ENCODE measurements at places on chromosomes 12 and 14.

- DNase-seq, result peak; percentile 44
- H3K27me3 ChIP-seq, result no peaks in the 10 kb centered on the region
- no peak overlapping the region for H3K4me3 ChIP-seq
- no peaks in the 10 kb centered on the region for H3K36me3 ChIP-seq
Observed at GRCh38 chr12:125552295-125552694, 487.1 kb downstream of the AACS start.

GRCh38 chr14:23620177-23620702, 15.9 kb upstream of the DHRS2 start:
- H3K4me1 ChIP-seq, result no peaks in the 10 kb centered on the region
- no peak for DNase-seq
- no peaks in the 10 kb centered on the region for H3K36me3 ChIP-seq
- no peak overlapping the region for H3K4me3 ChIP-seq

DNA sequence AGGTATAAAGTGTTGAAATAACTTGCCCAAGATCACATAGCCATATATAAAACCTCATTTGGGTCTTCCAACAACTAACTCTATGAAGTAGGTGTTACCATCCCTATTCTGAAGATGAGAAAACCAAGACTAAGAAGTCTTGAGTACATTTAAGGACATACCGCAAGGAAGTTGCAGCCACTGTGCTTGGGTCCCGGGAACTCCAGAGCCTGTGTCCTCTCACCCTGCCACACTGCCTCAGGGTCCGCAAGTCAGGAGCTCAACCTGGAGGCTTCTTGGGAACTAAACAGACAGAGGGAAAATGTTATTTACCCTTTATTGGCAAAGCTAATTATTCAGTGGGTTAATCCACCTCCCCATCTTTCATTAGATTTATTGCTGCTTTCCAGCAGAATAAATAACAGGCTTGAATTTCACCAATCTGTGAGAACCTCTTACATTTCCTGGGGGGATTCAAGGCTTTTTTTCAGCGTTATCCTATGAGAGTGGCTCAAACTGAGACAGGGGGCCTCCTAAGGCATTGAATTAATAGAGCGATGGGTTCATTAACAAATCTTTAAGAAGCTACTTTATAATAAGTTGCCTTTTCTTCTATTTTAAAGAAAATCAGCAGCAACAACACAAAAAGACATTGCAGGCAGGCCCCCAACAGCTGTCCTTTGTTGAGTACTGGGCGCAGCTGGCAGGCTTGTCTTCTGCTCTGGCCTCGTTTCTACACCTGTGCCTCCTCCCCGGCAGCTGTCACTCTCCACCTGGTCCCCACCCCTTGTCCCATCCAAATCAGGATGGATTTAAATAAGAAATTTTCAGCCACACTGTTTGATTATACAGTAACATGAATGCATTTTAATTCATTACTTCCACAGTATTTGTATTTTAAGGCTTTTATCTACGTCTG, 25.3 kb downstream of the PHLDA1 start:
- H3K27me3 ChIP-seq, result no peaks in the 10 kb centered on the region
- no peak overlapping the region for H3K4me3 ChIP-seq
- no peak overlapping the region for H3K27ac ChIP-seq

GRCh38 chr14:102029956-102030355, 56.9 kb downstream of the HSP90AA1 start:
- H3K27ac ChIP-seq, result no peak overlapping the region
- peaks cover 94% of the 10 kb centered on the region for H3K36me3 ChIP-seq
- no peaks in the 10 kb centered on the region for H3K27me3 ChIP-seq
- no peak overlapping the region for H3K4me3 ChIP-seq
- H3K4me1 ChIP-seq, result no peaks in the 10 kb centered on the region

GRCh38 chr12:127761880-127762279, 505.1 kb upstream of the TMEM132C start:
- no peaks in the 10 kb centered on the region for H3K36me3 ChIP-seq
- no peaks in the 10 kb centered on the region for H3K4me1 ChIP-seq
- H3K27ac ChIP-seq, result no peak overlapping the region

- H3K4me3 ChIP-seq, result no peak overlapping the region
- DNase-seq, result no peak
- H3K27ac ChIP-seq, result no peak overlapping the region
- no peaks in the 10 kb centered on the region for H3K27me3 ChIP-seq
Observed at GRCh38 chr12:76533331-76533730, 26.2 kb downstream of the OSBPL8 start.

Measured in A673 (cell line).